CMK (cell line): ENCODE measurements at places on chromosomes 1 and 21.

DNA sequence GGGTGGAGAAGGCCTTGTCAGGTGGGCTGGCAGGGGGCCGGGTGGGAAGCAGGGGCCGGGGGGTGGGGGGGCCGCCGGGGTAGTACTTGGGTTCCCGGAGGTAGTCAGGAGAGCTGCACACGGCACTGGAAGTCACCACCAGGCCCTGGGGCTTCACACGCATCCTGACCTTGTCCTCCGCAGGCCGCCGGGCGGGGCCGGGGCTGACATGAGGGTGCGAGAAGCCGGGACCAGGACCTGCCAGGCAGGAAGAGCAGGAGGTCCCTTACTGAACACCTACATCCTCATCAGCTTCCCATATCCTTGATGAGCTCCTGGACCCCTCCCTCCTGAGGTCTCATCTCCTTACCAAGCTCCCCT, 52.0 kb downstream of the AHDC1 start:
- no peak for DNase-seq

DNA sequence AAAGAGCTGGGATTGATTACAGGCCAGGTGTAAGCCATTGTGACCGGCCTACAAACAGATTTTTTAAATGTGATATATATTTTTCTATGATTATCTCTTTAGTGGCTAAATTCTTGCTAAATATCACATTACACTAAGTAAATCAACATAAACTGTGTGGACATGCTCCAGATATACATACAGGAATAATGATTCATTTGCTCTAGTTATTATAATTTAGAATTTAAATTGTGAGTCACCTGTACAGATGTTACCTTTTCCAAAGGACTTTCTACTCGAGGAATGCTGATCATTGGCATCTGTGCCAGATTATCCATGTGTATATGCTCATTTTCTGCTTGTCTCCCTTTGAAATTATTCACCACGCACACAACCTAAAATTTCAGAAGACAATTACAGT, 90.1 kb downstream of the PLPPR5 start:
- no peak for DNase-seq

DNA sequence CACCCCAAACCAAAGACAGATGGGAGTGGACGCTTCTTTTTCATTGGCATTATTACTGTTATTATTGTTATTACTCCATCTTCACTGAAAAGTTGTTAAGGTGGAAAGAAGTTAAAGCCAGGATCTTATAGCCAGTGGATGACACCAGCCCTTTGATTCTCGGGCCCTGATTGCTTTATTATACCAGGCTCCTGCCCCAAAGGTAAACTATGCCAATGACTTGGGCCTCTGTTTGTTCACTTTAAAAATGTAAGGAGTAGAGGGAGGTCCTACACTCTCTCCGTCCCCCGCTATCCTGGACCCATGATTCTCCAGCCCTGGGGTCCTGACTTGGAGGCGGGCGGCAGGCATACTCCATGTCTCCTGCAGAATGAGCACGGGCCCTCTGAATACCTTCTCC, 106.8 kb downstream of the TOMM20 start:
- no peak for DNase-seq

DNA sequence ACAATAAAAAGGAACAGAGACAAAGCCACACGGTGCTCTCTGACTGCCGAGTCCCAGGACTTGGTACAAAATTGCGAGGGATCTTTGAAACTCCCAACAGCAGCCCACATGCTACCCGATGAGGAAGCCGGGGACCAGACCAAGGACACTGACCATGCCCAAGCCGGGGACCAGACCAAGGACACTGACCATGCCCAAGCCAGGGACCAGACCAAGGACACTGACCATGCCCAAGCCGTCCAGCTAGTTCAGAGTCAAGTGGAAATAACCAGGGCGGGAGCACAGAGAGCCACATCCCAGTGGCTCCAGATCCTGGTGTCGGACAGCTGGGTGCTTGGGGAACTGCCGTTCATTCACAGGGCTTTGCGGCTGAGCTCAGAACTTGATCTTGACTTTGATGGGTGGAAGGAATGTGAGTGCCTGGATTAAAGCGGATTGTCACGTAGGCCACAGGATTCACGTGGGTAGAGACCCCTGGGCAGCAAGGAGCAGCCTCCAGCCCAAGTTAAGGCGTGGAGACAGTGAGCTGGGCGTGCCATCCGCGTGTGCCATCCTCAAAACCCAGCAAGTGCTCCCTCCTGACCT, 16.5 kb upstream of the TRAPPC10 start:
- no peak for DNase-seq

GRCh38 chr1:111895017-111895416, 94.5 kb downstream of the KCND3 start:
- DNase-seq, result no peak

DNA sequence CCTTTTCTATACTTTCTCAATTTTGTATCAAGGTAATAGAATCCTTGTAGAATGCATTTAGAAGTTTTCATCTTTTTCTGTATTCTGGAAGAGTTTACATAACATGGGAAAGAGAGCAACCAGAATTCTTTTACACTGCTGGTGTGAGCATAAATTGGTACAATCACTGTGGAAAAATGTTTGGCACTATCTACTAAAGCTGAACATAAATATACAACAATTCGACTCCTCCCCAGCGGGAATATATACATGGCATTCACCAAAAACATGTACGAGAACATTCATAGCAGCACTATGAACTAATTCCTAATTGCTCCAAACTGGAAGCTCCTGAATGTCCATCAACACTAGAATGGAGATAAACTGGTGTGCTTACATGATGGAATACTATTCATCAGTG, 1.8 kb upstream of the ACBD6 start:
- DNase-seq, result no peak

DNA sequence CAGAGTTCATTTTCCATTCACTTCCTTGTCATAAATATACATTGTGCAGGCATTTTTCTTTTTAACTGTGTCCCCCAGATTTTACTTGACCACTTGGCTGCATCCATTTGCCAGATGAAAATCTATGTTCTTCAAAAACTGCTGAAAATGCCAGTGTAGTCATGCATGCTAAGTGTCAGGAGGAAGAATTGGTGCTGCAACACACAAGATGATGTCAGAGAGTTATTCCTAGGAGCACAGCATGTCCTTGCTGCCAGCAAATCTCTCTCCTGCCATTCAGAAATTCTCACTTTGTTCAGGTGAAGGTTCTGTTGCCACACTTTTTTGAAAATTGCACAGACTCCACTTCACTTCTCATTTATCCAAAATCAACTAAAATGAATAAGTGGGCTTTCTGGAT, 106.4 kb upstream of the MAGI3 start:
- no peak for DNase-seq

DNA sequence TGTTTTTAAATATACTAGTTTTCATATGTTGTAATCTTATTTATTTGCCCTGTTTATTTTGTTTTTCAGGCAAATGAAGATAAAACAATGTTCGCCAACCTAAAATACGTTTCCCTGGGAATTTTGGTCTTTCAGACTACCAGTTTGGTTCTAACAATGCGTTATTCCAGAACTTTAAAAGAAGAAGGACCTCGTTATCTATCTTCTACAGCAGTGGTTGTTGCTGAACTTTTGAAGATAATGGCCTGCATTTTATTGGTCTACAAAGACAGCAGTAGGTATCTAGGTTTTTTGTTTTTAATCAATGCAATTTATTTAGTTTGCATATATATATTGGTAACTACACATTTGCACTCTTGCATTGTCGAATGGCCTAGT, 23.7 kb downstream of the SLC35A3 start:
- peak; percentile 12 for DNase-seq

DNA sequence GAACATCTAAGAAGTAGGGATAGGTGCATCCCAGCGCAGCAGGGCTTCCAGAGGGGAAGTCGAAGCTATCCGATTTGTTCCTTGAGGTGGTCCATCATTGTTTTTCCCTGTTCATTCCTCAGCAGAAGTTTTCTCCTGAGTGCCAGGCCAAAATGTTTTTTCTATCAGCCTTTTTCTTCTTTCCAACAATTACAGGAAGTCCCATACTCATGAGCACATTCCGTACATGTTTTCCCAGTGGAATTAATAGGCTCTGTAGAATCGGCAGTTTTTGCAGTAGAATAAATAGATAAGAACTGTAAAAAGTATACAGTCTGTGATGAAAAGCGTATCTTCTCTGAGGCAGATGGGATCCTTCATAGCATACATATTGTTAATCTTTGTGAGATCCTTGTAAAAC, 24.8 kb downstream of the CD101 start:
- no peak for DNase-seq

GRCh38 chr1:57109883-57110282, 144.1 kb upstream of the C8B start:
- no peak for DNase-seq

GRCh38 chr1:223033658-223034057, 109.4 kb downstream of the TLR5 start:
- DNase-seq, result no peak

- DNase-seq, result no peak
These were observed 7.5 kb downstream of the MDM4 start for GRCh38 chr1:204523605-204524215.

DNA sequence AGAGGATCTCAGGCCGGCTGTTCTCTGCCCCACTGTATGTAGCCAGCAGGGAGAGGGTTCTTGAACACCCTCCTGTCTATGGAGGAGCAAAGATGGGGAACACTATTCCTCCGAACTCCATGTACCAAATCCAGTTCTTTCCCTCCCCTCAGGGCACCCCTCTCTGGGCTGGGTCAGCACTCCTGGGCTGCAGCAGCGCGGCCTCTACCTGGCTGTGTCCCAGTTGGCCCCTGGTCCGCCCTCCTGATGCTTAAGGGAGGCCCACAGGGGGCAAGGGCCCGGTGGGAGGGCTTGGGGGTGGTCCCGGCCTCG, 471 bp upstream of the ADPRS start:
- no peak for DNase-seq

GRCh38 chr1:89269277-89269676, 3.4 kb downstream of the GBP5 start:
- DNase-seq, result no peak

GRCh38 chr1:107140703-107141490, at the start of gene NTNG1:
Gene NTNG1 (plus strand): TSS chr1:107141039.
- no peak for DNase-seq

DNA sequence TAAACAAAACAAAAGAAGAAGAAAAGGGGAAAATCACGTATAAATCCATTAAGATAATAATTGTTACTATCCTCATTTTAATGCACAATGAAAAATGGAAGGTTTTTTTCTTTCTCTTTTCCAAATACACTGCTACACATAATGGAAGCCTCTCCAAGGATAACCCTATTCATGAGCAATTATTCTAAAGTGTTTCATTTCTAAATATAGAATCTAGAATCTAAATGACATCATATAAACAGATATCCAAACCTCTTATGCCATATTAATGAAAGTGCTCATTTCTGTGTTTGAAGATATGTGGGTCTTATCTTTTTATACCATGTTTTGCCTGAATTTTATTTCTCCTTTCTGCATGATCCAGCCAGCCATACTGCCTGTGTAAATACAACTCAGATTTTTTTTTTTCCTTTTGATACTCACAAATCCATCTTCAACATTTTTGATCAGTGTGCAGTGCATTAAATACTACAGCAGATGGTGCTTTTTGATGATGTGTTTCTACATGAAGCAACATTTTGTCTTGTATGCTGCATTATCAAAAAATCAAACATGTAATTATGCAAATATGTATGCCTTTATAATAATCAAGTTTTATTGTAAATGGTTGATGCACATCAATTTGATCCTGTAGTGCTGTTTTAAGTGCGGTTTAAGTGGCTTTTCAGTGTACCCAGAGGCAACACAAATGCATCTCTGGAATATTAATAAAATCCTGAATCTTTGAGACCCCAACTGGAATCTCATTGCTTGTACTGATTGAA, 625.6 kb upstream of the PTBP2 start:
- no peak for DNase-seq

GRCh38 chr1:157147906-157148700, 9.9 kb upstream of the ETV3 start:
- DNase-seq, result no peak

GRCh38 chr1:10835822-10836421, 39.5 kb upstream of the CASZ1 start:
- DNase-seq, result no peak

DNA sequence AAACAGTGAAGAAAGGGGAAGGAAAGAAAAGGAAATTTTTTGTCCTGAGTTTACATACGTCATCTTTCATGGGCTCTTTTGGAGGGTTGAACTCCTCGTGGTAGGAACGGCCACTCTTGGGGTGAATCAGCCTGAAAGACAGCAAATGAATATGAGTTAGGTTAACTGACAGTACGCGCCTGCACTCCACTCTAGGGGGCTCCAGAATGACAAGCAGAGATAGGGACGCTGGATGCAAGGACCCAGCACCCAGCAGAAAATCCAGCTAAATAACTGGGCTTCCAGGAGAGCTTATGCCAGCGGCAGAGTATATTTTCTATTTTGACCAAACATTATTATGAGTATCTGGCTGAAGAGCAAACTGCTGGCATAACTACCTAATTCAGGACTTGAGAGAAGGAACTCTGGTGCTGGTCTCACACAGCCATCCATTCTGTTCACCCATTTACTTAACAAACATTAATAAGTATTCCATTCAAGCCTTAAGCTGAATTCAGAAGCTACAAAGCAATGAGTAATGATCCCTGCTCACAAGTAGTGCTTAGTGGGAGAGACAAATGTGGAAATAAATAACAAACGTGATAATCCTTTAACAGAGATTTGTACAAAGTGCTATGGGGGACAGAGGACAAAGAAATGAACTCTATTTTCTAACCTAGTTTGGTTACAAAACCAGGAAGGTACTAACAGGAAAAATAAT, 22.1 kb downstream of the AK2 start:
- no peak for DNase-seq

GRCh38 chr1:153515504-153516394, 20.0 kb downstream of the S100A6 start:
- DNase-seq, result peak; percentile 25

DNA sequence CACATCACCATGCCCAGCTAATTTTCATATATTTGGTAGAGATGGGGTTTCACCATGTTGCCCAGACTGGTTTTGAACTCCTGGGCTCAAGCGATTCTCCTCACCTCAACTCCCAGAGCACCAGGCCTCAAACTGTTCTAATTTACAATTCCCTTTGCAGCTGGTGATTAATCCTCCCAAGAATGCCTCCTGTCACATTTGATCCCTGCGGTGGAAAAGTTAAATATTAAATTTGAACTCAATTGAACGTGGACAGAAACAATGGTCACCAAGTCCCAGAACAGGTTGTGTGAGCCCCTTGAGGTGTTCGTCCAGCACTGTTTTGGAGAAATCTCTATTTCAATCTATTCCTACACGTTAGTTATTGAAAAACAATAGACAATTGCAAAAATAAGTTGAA, 2.0 kb upstream of the ANKRD35 start:
- no peak for DNase-seq

DNA sequence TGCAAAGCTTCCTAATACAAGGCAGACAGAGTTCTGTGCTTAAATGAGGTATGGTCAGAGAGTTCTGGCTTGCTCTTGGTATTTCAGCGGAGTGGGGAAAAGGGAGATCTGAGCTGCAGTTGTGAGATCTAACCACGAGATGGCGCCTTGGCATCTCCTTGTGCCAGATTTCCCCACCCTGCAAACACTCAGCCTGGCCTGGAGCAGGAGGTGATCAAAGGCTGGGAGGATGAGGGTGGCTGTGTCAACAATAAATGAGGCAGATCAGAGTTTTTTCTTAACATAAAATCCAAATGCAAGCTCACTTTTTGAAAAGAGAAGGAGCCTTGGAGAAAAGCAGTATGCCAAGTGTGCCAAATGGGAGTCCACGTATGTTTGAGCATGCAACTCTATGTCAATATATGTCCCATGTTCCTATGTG, 4.1 kb upstream of the TFAP2E start:
- no peak for DNase-seq
